Anterior cingulate cortex (tissue), 58 donors: ENCODE measurements at places on chromosomes 16 and 17.

- no peak for DNase-seq
Measured at GRCh38 chr17:61404913-61405685, 5.5 kb downstream of the TBX2 start.

GRCh38 chr16:84919269-84919668, 92.1 kb downstream of the ZDHHC7 start:
- DNase-seq = no peak

GRCh38 chr16:78246559-78246958, 147.1 kb downstream of the WWOX start:
- no peak for DNase-seq

GRCh38 chr17:76542984-76543383, 3.1 kb downstream of the PRCD start:
- DNase-seq = no peak

- no peak for DNase-seq
Measured at GRCh38 chr16:73113336-73113735, 65.4 kb upstream of the ZFHX3 start.

DNA sequence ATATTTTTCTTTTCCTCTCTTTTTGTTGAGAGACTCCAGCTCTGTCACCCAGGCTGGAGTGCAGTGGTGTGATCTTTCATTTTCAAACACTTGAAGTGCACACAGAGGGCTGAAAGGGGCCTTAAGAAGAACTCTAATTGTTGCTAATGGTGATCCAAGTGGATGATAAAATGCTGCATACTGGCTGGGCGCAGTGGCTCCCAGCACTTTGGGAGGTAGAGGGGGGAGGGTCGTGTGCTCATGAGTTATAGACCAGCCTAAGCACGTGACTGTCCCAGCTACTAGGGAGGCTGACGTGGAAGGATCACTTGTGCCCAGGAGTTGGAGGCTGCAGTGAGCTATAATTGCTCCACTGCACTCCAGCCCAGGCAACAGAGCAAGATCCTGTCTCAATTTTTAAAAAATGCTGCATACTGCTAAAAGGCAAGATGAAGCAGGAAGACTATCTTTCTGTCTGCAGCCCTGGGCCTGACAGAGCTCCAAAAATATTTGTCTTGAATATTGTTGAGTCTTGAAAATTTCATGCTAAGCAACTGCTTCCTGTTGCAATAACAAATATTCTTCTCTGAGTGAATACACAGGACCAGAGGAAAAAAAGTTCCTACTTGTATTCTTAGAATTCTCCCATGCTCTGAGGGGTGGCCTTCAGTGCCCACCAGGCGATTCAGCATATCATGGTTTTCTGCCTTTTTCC, 63.7 kb upstream of the AKTIP start:
- DNase-seq = no peak

DNA sequence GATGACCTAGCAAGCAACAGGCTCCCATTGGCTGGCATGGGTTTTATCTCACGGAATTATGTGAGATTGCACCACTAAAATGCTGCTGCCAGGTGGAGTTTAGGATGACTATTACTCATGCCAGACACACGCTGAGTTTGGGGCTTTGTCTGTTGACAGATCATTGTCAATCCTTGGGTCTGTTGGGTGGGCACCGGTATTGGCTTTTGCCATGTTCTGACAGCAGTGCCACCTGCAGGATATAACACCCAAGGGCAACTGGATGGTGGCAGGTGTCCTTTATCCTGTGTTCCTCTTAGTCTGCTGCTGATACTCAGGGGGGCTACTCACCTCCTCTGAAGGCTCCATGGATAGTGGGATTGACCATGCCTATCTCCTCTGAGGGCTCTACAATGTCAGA, 221.6 kb upstream of the DYNLRB2 start:
- no peak for DNase-seq

- DNase-seq = peak; percentile 8
Measured at GRCh38 chr17:11144358-11145233, 96.4 kb upstream of the SHISA6 start.

GRCh38 chr16:89175280-89176146, 4.0 kb downstream of the CDH15 start:
- no peak for DNase-seq

- DNase-seq = no peak
Measured at GRCh38 chr17:47685556-47686275, 8.2 kb upstream of the TBKBP1 start.

- no peak for DNase-seq
Measured at GRCh38 chr16:1013593-1013900, 32.0 kb downstream of the SOX8 start.

DNA sequence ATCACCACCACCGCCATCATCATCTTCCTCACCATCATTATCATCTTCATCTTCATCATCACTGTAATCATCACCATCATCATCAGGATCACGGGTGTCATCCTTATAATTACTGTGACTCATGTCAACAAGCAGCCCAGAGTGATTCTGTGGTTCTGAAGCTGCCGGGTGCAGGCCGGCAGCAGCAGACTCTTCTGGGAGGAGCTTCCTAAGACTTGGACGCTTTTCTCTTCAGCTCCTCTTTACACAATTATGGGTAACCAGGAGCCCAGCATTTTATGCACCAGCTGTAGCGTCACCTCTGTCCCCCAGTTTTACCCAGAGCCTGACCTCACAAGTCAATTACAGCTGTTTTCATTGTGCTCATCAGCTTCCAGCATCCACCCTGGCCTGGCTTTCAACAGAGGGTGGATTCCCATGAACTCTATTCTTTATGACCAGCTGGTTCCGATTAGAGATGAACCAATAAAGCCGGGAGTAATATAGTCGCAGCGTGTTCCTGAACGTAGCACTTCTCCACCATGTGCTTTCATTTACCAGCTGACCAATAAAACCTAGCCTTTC, 275.8 kb downstream of the FOXL1 start:
- no peak for DNase-seq

- no peak for DNase-seq
Measured at GRCh38 chr16:9929313-9929712, 252.9 kb downstream of the GRIN2A start.

DNA sequence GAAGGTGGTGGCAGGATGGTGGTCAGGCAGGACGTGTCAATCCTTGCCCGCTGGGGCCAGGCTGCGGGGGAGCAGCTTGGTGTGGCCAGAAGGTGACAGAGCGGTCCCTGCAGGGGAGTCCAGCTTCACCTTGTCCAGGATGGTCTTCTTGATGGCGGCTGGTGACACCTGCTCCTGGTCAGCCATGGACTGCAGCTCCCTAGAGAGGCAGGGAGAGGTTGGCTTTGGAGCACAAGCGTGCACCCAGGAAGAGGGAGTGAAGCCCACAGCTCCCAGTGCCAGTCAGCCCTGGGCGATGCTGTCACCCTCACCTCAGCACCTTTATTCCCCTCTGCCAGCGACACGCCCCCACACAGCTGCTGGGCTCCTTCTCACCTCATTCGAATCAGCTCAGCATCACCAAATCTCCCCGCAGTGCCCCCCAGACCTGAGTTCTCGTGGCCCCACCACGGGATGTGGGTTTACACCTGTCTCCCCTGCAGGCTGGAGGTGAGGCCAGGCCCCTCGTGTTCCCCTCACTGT, 3.9 kb downstream of the PYCR1 start:
- no peak for DNase-seq

- DNase-seq = no peak
Measured at GRCh38 chr17:35846055-35846809, 22.5 kb downstream of the HEATR9 start.

DNA sequence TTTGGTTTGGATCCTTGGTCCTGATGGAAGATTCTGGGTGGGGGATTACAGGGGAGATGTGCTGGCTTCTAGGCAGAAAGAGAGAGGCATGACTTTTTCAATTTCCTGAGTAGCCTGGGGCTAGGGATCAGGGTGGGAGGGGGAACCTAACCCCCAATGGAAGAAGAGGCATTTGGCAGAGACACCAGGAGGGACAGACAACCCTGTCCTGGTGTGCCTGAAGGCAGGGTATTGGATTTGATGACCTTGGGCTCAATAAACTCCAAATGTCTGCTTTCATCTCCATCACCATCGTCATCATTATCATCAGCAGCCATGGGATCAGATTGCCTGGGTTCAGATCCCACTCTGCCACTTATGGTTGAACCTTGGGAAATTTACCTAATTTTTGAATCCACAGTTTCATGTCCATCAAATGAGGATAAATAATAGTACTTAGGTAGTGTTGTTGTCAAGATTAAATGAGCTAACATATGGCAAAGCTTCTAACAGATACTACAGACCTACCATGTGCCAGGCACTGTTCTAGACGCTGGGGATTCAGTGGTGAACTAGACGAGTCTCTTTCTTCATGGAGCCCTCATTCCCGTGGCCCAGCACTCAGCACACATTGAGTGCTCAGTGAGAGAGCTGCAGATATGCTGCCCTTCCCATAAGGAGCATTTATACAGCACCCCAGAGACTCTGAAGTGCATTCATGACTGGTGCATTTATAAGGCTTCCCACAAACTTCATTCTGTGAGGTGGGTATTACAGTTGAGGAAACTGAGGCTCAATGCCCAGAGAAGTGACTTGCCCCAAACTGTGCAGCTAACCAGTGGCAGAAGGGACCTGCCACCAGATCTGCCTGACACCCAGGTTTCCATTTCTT, 26.8 kb downstream of the IGFBP4 start:
- no peak for DNase-seq

- no peak for DNase-seq
Measured at GRCh38 chr16:71854369-71854948, 8.7 kb downstream of the ATXN1L start.

DNA sequence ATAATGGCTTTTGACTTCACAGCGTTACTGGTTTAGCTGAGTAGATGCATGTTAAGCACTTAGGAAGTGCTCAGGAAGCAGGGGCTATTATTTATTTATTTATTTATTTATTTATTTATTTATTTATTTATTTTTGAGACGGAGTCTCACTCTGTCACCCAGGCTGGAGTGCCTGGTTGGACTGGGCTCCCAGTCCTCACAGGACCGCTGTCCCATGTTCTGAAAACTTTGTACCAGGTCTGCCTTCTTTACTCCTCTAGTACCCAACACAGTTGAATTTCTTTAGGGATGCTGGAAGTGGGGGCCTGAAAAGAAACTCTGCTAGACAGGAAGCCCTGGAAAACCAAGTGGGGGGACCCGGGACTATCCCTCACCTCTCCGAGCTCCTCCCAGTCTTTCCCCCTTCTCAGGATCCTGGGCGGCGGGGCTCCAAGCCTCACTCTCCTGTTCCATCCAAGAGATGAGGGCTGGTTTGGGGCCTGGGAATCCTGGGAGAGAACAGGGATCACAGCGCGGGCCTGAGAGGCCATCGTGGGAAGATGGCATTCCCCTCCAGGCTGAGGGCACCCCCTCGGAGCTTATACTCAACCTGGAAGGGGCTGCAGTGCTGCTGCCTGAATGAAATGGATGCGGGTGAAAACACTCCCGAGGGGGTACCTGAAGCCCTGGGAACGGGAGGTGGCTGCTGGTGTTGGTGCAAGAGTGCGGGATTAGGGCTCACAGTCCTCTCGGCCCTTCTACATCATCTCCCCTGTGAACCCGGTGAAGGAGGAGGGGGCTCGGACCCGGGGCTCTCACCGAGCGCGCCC, 674 bp downstream of the ZNF688 start:
- no peak for DNase-seq

DNA sequence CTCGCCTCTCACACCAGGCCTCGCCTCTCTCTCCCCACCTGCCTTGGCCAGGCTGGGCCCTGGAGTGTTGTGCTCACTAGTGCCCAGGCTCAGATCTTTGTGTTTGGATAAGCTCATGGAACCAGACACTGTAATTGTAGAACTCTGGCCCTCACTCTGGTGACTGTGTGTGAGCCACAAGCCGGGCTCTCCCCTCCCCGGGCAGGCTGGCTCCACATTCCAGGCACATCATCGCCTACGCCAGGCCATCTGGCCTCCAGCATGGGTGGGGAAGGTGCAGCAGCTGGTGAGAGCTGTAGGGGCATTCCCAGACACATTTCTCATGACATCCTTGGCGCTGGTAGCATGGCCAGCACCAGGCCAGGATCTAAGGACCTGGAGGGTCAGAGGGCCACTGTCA, 202.3 kb downstream of the RAB11FIP4 start:
- no peak for DNase-seq

DNA sequence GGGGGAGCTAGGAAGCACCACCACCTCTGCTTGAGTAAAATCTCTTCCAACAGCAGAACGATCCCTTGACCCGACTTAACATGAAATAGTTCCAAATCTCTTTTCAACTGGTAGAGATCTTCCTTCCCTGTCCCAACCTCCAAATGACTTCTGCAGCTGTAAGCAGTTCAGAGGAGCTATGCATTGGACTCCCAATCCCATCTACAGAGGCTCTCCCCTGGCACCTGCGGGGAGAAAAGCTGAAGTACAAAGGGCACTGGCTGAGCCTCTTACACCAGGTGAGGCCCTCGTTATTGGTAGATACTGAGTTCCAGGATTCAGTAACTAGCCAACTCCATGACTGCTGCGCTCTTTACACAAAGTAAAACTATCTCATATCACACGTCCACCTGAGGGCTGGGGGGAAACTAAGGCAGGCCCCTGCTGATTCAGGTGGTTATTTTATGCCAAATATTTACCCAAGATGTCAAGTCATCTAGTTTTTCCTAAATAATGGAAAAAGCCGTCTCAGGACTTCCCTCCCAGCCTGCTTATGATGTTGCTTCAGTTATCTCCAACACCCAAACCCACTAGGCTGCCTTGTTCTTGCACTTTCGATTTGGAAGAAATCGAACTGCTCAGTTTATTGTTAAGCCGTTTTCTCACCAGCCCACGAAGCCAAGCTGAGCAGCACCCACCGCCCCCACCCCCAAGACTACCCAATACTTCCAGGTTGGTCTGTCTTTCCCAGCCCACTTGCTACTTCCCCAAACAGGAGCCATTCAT, 3.2 kb downstream of the ACTG1 start:
- DNase-seq = no peak

- DNase-seq = peak; percentile 21
Measured at GRCh38 chr17:82216301-82217119, 3.9 kb upstream of the CCDC57 start.
